ENCODE measurements at places on chromosomes 7 and 10.

DNA sequence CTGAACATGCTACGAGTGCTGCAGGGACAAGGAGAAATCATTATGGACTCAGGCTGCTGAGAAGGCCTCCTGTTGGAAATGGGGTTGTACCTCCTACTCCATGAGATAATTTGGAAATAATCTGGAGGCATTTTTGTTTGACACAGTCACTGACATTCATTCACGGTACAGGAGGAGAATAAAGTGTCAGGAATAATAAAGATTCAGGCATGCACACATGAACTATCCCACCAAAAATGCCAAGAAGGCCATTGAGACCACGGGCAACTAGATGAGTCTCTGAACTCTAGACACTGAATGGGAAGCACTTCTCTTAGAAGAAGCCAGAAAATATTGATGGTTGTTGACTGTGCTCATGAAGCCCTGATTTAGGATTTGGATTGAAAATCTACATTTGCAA lies 220.9 kb upstream of the HABP2 start:
- no peak for DNase-seq

DNA sequence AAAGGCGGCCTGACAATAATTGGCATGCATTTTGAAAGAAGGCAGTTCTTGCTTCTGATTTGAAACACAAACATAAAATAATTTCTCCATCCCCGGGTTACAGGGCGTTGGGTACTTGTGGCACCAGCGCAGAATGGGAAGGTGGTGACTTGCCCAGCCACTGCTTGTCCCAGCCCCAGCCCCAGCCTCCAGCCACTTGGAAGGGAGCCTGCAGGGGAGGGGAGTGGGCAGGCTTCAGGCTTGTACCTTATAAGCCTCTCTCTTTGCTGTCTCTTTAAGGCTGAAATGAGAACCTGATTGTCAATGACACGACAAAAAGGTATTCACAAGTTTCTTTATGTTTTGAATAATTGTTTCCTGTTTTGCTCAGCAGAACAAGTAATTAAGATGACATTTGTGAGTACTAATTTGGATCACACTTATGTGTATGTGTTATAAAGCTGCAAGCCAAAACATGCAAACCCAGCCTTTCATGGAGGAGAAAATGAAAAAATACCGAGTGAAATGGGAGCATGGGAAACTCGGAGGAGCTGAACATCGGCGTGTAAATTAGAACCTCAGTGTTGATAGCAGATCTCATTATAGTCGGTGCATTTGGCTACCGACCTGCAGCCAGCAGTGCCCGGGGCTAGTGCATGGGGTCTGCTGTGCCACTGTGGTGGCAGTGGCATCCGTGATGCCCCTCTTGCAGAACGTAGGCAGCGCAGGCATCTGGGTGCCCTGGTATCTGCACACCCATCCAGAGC lies 129.9 kb downstream of the EBF3 start:
- DNase-seq: no peak

- DNase-seq: no peak
These were observed 1.6 kb upstream of the PILRA start for GRCh38 chr7:100371561-100372171.

DNA sequence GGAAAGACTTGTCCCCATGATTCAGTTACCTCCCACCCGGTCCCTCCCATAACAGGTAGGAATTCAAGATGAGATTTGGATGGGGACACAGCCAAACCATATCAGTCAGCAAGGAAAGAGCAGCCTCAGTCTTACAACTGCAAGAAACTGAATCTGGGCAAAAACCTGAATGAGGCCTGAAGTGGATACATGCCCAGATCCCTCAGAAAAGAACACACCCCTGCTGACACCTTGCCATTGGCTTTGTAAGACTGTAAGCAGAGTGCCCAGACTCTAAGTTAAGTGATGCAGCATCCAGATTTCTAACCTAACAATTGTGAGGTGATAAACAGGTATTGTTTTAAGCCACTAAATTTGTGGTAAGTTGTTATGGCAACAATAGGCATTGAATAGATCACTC lies 670.8 kb downstream of the SORCS1 start:
- DNase-seq: no peak

- no peak for DNase-seq
These were observed 35.8 kb downstream of the DNAJC9 start for GRCh38 chr10:73211106-73211811.

DNA sequence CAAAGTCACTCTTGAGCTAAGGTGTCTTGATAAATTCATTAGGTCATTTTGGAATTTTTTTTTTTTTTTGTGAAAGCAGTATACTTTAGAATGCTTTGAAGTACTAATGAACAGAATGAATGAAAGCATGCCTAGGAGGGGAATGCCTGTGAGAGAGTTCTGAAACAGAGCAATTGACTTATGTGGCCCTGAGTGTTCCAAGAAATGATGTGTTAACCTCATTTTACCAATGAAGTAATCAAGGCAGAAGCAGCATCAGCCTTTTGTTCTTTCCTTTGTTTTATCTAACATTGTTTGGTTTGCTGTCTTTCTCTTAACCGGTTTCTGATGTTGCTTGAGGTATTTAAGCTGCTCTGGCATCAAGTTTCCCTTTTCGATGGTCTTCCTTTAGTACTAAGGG lies 154.6 kb upstream of the HGF start:
- no peak for DNase-seq

DNA sequence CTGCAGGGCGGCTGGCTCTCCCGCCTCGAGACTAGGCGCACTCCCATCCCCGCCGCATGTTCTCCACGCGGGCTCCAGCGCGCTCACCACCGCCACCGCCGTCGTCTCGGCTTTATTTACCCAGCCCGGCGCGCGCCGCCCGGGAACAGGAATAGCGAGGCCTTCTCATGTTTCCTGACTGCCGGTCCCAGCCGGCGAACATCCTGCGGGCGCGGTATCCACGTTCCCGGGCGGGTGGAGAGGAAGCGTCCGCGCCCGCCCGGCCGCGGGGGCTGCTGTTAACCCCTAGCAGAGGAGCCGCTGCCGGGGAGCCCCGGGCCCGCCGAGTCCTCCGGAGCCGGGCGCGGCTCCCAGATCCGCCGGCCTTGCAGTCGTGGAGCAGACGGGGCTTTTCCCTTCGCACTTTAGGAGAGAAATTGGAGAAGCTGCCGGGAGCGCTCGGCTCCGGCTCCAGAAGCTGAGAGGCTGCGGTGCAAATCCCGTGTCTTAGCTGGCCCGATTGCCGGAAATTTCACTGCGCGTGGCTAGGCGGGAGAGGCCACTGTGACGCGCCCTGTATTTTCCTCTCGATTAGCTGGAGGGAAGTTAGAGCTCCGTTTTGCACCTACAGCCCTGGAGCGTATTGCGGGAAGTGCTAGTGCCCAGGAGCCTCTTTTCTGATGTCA lies at the start of gene MKX:
Gene MKX, minus strand, starts transcription at position 88 of the 665 bp plus-strand sequence. CDS start 2,404 bp downstream, outside the sequence.
- no peak for DNase-seq

- DNase-seq: no peak
These were observed 477.9 kb upstream of the ANKRD30A start for GRCh38 chr10:36647540-36647939.

DNA sequence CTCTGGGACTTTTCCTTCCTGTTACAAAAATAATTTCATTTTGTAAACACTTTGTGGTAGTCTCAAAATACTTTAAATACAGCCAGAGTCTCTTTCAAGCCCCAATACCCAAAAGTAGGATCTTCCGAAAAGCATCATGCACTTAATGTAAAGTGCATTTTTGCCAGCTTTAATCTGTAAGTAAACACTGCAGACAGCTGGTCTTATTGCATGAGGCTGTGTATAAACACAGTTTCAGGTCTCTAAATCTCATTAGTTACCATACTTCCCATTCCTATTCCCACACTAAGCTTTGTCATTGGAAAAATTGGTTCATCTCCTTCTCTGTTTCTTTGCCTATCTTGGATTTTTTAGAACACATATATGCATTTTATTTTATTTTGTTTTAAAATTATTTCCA lies 87.6 kb upstream of the GNAI1 start:
- no peak for DNase-seq

- no peak for DNase-seq
These were observed 5.0 kb upstream of the CCM2 start for GRCh38 chr7:44994877-44995554.

- DNase-seq: no peak
These were observed 14.7 kb upstream of the SLC16A9 start for GRCh38 chr10:59724098-59724938.

DNA sequence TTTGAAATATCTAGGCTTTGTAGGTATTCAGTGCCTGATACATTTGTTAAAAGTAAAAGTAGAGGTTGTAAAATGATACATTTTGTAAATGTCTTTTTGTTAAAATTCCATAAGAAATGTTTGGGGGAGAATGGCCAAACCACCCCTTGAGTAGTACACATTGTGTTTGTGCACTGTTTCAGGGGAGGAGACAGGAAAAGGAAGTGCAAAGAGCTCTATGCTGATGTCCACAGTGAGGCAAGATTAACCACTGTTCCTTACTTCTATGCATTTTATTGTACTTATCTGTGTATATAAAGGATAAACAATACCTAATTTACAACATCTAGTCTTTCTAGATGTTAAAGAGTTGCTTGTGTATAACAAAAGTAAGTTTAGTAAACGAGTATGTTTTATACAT lies 7.4 kb upstream of the CYCS start:
- no peak for DNase-seq

DNA sequence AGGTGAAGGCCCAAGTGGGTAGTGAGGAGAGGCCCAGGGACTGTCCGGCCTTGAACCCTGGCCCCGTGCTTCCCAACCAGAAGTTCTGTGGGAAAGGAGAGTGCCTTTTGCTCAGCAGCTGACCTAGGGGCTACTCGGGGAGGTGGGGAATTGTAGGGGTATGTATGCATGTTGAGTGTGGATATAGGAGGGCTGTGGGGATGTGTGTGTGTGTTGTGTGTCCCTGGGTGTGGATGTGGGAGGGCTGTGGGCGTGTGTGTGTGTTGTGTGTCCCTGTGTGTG lies 12.2 kb downstream of the EPHB6 start:
- no peak for DNase-seq

DNA sequence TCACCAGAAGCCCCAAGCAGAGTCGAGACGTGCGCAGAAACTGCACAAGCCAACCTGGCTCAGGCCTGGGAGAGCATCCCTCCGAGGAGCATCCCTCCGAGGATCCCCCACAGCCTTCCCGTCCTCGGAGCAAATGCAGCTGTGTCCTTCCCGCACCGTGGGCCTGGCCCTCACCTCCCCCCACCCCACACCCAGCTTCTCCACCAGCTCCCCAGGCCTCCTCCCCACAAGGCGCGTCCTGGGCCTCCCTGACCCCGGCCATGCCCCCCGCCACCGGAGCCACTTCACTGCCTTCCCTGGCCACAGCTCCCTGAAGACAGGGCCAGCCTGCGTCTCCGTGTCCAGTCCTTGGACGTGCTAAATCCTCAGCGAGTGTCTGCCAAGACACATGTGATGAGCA lies 60.6 kb downstream of the PTPRN2 start:
- no peak for DNase-seq

DNA sequence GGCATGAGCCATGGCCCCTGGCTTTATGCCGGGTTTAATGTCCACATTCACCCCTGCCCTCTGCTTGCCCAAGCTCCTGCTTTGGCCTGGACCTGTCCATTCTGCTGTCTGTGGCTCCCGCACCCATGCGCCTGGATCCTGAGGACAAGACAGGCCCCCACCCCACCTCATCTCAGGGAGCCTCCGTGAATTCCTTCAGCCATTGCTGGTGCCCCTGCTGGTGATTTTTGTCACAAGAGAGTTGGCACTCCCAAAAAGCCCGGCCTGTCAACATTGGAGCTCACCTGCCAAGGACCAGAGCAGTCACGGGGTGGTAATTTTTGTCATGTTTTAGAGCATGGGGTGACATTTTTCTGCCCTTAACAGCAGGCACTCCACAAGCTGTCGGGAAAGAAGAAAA lies 127.5 kb upstream of the PLXNA4 start:
- no peak for DNase-seq

- no peak for DNase-seq
These were observed 3.2 kb downstream of the CDH23 start for GRCh38 chr10:71399946-71400345.

GRCh38 chr7:105000200-105000599 lies 13.8 kb upstream of the KMT2E start:
- no peak for DNase-seq

GRCh38 chr7:33946094-33946699 lies 40.9 kb downstream of the BMPER start:
- DNase-seq: no peak

GRCh38 chr7:31986878-31987518 lies 83.2 kb downstream of the PDE1C start:
- no peak for DNase-seq

GRCh38 chr10:61580608-61581007 lies 82.1 kb upstream of the CABCOCO1 start:
- DNase-seq: no peak

DNA sequence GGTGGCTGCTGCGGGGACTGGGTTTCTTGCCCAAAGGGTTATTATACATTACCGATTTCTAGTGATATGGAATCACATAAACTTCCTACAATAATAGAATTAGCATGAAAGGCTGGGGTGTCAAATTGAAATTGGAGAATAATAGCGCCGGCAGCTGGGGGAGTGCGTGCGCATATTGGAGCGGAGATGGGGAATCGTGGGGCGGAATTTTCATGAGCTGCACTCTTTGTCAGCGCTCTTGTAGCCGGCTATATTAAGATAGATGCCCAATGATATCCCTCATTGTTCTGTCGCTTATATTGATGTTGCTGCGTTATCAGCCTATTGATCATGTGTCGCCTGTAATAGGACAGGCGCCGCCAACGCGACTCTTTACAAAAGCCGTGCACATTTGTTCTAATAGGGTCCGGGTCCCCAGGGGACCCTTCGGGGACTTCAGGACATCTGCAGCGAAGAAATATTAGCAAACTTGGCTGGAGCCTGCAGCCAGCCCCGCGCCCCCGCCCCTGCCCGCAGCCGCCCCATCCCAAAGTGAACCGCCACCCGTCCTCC lies 5.1 kb downstream of the UNCX start:
- no peak for DNase-seq

DNA sequence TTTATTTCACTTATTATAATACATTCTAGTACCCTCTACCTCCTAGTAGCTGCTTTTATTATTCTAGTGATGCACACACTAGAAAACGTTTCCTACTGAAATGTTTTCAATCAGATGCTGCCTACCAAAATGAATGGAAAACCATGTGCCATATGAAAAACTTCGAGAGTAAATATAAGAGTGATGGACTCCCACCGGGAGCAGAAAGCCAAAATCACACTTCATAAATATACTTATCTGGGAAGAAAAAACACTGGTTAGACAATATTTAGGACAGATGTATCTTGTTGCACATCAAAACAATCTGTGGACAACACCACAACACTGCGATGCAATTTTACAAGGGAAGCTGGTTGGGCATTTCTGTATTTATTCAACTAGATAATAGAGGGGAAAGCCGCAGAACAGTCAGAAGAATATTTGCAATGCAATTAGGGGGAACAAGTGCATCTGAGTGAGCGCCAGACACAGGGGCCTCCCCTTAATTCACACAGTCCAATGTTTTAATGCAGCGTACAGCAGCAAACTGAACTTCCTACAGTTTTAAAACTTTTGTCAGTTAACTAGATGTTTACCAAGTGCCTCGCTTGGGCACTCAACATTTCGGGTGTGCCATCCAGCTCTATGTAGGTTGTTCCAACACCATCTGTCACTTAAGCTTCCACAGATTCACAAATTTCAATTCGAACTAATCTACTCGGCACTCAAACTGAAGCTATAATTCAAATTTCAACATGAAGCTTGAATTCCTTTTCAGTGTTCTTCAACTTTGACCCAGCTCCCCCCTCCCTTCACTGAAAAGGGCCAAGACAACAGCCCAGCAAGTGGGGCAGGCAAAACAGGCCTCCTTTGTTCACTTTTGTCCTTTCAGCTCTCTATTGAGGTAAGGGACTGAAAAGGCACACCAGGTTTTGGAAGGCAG lies 7.4 kb downstream of the NRCAM start:
- no peak for DNase-seq

- DNase-seq: no peak
These were observed 210.7 kb upstream of the GNAI1 start for GRCh38 chr7:79923953-79924352.
